ENCODE measurements at places on chromosomes 16 and 17.

DNA sequence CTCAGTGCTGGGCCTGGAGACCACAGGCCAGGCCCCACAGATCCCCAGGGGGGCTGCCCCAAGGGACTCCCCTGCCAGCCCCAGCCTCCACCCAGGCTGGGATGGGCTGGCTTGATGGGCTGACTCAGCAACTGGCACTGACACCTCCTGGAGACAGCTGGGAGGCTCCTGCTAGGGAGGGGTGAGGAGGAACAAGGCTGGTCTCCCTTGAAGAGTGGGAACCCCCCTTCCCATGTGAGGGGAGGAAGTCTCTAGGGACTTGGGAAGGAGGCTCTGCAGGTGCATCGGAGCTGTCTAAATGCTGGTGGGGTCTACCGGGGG, 10.4 kb downstream of the NHERF1 start:
- DNase-seq, result peak; percentile 78

DNA sequence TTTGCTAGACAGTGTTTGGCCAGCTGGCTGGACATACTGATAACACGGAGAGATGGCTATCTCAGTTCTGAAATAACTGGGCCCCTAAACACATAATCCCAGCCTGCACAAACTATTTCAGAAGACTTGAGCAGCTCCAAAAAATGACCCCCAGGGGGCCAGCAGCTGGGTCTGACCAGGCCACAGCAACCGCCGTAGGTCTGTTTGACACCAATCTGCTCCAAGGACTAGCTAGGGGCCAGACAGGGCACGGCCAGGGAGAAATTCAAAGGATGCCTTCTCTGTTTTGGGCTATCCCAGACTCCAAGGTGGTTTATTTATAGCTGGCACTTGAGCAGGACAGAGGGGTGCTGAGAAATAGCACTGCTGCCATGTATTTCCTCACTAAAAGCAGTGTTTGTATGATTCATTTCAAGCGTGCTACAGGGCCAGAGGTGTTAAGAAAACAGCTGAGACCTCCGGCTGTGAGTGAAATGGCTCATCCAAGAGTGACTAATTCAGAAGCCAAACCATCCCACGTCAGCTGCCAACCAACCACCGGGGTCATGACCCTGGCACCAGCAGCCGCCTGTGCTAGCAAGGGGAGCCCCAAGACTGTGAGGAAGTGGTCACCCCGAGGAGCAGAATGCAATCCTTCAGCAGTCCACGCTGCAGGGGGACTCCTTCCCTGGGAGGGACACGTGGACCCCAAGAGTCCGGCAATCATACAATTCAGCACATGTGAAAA, 5.7 kb downstream of the GGA2 start:
- DNase-seq, result no peak

GRCh38 chr17:62112229-62112628, 47.2 kb upstream of the MED13 start:
- DNase-seq, result no peak

DNA sequence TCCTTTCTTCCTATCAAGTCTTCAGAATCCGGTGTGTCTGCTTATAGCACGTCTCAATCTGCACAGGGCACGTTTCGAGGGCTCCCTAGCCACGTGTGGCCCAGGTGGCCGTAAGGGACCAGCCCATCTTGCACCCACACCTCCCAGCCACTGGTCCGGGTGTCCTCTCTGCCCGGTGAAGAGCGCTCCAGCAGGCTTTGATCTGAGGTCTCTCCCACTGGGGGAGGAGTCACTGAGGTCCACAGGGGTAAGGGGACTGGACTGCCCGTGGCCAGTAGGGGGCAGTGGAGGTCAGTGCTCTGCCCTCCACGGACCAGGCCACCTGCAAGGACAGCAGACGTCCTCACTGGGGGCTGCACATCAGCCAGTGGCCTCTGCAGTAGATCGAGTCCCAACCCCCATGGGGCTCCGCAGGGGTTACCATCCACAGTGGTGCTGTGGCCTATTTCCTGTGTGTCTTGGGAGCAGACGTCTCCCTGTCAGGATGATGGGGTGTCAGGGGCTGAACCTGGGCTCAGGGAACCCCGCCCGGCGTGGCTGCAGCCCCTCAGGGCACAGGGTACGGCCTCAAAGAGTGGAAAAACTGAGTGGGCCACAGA, 204.1 kb upstream of the CIBAR2 start:
- DNase-seq, result peak; percentile 88

DNA sequence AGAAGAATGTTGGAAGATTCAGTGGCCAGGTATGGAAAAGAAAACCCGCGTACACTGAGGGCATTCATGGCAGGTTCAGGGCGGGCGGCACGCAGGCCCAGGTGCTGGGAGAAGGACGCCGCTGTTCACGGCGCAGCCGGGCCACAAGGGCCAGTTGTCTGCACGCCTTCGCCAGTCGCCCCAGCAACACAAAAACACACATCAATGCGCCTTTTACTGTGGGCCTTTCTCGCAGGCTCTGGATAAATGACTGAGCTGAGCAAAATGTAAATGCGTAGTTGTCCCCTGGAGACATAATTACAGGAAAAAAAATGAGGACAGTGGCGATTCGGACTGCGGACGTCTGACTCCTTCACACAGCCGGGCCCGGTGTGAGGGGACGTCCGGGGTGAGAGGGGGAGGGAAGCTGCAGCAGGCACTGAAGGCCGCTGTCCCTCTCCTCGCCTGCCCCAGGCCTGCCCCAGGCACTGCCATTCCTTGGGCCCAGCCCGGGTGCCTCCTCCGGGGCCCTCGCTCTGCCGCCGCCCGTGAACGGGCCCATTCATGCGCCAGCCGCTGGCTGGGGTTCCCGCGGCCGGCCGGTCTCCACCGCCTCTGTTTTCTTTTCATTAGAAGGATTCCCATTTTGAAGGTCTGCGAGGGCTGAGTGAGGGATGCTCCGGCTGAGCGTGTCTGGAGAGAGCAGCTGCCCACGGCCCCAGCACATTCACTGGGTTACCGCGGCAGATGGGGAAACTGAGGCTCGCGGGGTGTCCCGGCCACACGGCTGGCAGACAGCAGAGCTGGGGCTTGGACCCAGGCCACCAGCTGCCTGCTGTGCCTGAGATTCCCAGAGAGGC, 6.5 kb upstream of the ZNF469 start:
- no peak for DNase-seq

DNA sequence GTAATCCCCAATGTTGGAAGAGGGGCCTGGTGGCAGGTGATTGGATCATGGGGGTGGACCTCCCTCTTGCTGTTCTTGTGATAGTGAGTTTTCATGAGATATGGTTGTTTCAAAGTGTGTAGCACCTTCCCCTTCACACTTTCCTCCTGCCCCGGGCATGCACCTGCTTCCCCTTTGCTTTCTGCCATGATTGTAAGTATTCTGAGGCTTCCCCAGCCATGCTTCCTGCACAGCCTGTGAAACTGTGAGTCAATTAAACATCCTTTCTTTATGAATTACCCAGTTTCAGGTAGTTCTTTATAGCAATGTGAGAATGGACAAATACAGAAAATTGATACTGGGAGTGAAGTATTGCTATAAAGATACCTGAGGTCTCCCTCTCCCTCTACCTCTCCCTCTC, 29.4 kb downstream of the RNF112 start:
- no peak for DNase-seq

DNA sequence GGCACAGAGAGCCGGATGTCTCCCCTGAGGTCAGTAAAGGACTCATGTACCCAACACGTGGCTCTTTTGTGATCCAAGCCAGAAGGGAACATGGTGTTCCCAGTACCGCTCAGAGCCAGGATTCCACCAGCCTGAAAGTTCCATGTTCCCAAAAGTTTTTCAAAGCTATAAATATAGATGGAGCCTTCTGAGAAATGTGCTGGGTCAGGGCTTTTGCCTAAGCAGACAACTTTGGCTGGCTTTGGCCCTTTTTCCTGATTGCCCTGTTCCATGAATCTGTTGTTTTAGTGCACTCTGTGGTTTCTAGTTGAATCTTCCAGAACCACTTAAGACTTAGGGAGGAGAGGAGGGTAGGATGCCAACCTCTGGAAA, 128.5 kb upstream of the HS3ST2 start:
- DNase-seq, result no peak

GRCh38 chr16:57273359-57273758, 11.1 kb downstream of the PLLP start:
- no peak for DNase-seq

- no peak for DNase-seq
Observed at GRCh38 chr16:24730914-24731313, 1.5 kb downstream of the TNRC6A start.

DNA sequence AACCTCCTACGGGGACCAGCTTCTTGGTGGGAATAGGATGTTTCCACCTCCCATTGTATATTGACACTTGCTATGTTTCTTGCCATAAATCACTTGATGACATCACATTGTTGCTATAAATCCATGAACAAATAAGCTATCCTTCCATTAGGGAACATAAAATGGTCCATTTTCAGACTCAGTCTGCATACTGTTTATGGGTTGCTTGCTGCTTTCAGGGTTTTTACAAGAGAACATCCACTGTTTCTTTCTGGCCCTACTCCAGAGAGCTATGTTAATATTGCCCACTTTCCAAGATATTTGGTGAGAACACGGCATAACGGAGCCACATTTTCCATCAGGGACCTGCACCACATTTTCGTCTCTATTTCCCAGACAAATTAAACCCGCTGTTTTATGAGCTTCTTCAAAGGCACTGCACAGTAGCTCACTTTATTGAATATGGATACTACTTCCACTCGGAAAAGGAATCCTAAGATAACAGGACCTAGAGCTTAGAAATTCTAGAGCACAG, 800.2 kb downstream of the KCNJ2 start:
- no peak for DNase-seq

Data from hematopoietic multipotent progenitor cell treated with erythropoietin and hydrocortisone succinate and interleukin-3 and kit ligand, for 6 days (in vitro differentiated cells).